ENCODE measurements at places on chromosomes 6 and 20.

DNA sequence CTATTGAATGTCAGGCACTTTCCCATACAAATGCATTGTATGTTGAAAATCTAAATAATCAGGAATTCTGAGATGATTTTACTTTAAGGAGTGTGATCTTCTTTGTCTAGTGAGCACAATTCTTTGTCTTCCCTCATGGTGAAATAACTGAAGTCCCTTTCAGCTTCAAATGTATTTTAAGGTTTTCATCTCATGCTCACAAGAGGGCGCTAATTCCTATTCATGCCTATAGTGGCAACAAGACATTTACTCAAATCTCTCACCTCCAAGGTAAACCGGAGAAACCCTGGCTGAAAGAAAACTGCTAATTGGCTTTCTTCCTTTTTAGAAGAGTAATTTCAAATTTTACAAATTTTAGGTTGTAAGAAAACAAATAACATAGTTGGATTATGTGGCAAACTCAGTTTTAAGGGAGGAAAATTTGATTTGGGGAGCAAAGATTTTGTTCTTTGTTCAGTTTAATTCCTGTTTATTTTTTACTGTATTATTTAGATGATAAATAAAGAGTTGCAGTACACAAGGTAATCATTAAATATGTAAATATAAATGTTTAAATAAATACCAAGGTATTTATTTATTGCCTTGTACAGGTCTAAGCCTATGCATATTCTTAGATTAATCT is 69.1 kb downstream of the SLC35F1 start:
- peak; percentile 42 for DNase-seq

- no peak for DNase-seq
Measured at GRCh38 chr20:58744836-58745235, 52.2 kb downstream of the NPEPL1 start.

DNA sequence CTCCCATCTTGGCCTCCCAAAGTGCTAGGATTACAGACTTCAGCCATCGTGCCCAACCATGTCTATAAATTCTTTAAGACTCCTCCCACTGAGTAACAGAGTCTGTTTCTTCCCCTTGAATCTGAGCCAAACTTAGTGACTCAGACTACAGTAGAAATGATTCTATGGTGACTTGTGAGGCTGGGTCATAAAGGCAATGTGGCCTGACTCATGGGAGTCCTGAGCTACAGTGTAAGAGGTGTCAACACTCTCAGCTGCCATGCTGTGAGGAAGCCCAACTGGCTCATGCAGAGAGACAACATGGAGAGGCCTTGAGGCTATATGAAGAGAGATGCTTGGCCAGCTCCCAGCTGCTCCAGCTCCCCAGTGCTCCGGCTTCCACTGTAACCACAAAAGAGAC is 5.2 kb upstream of the NRSN2 start:
- DNase-seq: no peak

DNA sequence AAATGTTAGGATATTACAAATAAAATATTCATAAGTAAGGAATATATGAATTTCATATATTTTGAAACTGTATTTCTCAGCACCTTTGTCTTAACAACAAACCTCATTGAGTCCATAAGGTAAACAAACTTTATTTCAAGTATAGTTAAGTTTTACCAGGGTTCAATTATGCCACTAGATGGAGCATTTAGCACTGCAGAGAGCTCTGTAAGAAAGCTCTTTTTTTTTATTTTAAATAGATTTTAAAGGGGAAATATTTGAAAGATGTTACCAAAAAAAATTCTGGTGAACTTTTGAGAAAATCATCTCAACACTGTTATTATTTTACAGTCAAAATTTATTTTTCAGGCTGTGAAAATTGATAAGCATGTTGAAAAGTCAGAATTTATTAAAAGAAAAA is 955.2 kb upstream of the EYS start:
- DNase-seq: no peak

- peak; percentile 80 for DNase-seq
Measured at GRCh38 chr20:62791301-62792181, 4.7 kb upstream of the MRGBP start.

DNA sequence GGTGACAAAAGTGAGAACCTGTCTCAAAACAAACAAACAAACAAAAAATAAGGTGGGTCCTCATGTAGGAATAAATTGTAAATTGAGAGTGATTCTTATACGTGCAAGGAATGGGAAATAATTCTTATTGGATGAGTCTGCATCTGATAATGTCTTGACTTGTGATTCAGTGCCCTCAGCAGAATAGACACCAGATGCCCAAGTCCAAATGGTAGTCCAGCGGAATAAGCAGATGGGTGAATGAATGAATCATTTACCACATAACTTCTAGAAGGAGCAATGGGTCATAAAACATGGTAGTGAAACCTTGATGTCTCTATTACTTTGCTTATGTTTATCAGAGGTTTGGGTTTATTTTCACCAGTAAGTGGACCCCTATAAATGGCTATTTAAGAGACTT is 747.7 kb downstream of the PHF3 start:
- no peak for DNase-seq

GRCh38 chr6:157569543-157569942 is 188.6 kb downstream of the ZDHHC14 start:
- peak; percentile 27 for DNase-seq

GRCh38 chr6:98324446-98324845 is 509.9 kb upstream of the POU3F2 start:
- no peak for DNase-seq

DNA sequence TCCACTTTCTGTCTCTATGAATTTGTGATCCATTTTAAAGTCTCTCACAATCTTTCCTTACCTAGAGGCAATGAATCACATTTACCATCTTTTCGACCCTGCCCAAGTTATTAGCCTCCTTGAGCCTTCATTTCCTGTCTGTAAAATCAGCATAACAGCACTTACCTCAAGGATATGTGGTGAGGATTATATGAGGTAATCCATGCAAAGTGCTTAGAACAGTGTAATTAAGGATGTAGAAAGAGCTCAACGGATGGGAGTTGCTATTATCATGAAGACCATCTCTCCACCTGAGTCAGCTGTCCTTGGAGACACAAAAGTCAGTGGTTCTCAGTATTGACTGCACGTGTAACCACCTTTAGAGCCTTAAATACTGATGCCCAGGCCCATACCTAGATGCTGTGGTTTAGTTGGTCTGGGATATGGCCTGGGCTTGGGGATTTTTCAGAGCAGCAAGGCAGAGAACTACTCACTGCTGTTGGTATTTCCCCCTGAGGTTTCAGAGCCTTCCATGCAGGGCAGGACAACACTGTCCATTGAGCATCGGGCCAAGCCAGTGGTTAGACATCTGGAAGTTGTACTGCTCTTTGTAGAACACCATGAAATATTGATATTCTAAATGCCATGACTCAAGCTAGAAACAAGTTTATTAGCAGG is 55.8 kb downstream of the LYRM2 start:
- DNase-seq: no peak

GRCh38 chr6:155327326-155328073 is 13.2 kb upstream of the TFB1M start:
- DNase-seq: peak; percentile 68

DNA sequence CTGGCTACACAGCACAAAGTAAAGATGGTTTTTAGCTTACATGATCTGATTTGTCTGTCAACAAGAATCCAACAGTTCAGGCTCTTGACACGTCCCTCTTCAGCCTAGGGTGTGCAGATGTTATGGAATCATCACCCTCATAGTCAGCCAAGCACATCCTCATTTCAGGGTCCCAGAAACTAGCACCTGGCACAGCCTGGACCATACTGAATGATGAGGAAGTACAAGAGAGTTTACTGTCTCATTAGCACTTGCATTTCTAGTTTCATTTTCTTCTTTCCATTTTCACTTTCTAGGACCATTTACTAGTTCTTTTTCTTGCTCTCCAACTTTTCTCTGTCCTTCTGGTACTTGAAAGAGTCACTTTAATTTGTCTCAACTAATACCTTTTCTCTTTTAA is 6.5 kb downstream of the RIPOR2 start:
- DNase-seq: no peak

DNA sequence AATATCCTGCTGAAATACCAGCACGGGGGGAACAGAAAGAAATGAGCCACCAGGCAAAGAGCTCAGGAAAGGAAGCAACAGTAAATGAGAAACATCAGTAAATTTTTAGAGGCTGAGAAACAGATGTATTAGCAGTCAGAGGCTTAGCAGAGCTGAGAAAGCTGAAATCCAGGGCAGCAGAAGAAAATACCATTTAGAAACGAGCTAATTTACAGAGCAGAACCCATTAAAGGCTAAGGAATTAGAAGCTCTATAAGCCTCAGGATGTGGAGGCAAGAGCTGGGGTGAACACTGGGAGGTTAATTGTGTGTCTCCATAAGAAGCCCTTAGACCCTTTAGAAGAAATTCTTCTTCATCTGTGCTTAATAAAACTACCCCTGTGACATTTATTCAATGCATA is 178.6 kb upstream of the RGS17 start:
- no peak for DNase-seq

DNA sequence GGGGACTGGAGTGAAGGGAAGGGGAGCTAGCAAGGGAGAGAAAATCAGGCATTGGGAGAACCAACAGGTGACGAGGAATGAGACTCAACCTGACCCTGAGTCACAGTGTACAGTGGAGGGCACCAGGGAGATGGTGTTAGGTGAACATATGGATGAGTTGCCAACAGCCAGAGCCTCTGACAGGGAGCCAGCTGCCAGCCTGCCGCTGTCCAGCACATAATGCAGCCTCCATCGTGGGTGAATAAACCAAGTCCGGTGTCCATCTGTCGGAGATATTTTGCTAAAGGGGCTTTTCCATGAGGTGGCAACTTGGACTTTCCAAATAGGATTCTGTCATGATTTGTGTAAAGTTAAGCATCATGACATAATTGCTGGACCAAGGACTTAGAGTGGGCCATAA is 88.1 kb downstream of the CDH4 start:
- no peak for DNase-seq

DNA sequence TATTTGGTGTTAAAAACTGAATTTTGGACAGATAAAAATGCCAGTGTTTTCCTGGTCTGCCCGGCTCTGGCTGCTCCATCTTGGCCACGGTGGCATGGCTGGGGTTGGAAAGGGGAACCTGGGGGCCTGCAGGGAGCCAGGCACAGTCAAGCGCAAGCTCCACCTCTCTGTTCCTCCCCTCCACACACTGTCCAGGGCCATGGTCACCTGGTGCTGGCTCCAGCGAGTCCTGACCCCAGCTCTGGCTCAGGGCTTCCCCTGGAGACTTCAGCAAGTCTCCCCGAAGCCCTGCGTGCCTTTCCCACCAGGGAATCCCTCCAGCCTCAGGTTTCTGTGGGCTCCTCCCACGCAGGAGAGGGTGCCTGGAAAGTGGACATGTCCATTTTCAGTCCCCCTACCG is 298.5 kb downstream of the QKI start:
- DNase-seq: no peak

- no peak for DNase-seq
Measured at GRCh38 chr20:43972692-43973091, 58.0 kb downstream of the TOX2 start.

GRCh38 chr6:105526225-105526872 is 123.5 kb upstream of the PREP start:
- DNase-seq: no peak

GRCh38 chr20:21548390-21549035 is 34.6 kb upstream of the NKX2-2 start:
- peak; percentile 76 for DNase-seq

DNA sequence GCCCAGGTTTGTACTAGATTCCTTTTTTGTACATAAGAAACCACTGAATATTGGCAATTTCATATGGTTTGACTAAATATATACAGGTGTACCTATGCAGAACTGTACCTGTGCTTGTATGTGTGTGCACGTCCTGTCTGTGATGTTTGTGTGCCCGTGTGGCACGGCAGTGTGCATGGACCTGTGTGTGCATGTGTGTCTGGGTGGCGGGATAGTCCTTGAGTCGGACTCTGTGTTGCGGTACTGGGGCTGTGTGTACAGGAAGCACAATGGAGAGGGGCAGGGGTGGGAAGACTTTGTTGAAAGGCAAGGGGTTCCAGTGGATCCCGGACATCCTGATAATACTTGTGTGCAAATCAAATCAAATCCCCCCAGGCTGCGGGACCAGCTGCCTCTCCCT is 3.4 kb upstream of the FAM83C start:
- no peak for DNase-seq

DNA sequence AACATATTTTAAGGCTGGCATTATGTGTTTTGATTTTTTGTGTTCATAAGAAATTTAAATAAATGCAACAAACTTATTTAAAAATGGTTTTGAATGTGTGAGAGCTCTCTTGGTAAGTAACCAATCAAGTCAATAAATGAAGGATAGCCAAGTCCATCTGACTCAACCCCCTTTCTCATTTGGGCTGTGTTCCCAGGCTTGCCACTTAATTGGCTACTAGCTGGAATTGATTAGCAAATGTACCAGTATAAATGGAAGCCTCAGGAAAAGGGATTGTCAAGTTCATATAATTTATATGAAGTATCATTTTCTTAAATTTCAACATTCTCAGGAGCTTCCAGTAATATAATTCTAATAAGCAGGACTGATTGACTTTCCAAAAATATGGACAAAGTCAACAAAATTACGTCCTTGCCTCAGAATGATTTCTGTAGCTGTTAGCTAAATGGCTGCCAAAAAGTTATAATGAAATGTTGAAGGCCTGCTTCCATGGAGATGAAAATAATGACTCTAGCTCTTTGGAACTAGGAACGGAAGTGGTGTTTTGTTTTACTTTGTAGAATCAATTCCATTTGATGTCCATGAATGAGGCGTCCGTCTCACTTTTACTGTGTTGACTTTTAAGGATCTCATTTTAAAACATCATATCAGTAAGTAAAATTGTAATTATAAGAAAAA is 614.9 kb downstream of the CDH26 start:
- no peak for DNase-seq

DNA sequence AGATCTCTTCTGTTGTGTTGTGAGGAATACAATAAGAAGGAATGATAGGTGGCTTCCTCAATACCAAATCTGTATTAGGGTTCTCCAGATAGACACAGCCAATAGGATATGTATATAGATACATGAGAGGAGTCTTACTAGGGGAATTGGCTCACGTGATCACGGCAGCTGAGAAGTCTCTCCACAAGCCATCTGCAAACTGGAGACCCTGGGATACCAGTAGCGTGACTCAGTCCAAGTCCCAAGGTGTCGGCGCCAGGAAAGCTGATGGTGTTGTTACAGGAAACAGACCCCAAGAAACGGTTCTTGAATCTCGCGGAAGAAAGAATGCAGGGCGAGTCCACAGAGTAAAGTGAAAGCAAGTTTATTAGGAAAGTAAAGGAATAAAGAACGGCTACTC is 61.4 kb downstream of the SYTL3 start:
- no peak for DNase-seq

GRCh38 chr6:27592481-27593199 is 119.7 kb upstream of the ZNF184 start:
- peak; percentile 17 for DNase-seq

GRCh38 chr6:159110013-159110412 is 59.2 kb upstream of the FNDC1 start:
- peak; percentile 65 for DNase-seq

- no peak for DNase-seq
Measured at GRCh38 chr6:17816921-17817611, 110.3 kb upstream of the NUP153 start.
